ENCODE measurements at places on chromosomes 13 and 19. TPM values are rescaled to one million over a fixed set of nuclear protein-coding genes. Genes with fewer than 3 reads are reported as not detected.

DNA sequence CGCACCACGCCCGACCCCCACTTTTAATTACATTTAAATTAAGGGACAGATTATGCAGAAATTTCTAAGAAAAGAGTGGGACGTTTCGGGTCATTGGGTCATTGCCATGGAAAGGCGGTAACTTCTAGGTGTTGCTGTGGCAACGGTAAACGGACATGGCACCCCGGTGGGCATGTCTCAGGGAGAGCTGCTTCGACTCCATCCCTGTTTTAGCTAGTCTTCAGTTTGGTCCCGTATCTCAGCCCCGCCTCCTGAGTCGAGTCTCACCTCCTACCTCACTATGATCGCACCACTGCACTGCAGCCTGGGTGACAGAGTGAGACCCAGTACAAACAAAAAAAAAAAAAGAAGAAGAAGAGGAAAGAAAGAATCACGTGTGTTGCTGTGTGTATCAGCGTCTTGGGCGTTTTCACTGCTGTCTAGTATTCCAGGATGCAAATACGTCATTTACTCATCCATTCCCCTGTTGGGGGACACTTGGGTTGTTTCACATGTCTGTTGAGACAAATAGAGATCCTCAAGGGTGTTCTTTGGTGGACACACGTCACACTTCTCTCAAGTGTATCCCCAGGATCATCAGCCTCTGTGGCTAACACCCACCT, 41.7 kb downstream of the CELF5 start:
- no peak for ATAC-seq

- no peak for ATAC-seq
Measured at GRCh38 chr19:46626446-46626845, 1.6 kb upstream of the PTGIR start.

INAFM1 gene
- total RNA-seq, result 21.6 TPM

CGB3 gene
- not detected for total RNA-seq

KLK15 gene
- total RNA-seq, result not detected

DNA sequence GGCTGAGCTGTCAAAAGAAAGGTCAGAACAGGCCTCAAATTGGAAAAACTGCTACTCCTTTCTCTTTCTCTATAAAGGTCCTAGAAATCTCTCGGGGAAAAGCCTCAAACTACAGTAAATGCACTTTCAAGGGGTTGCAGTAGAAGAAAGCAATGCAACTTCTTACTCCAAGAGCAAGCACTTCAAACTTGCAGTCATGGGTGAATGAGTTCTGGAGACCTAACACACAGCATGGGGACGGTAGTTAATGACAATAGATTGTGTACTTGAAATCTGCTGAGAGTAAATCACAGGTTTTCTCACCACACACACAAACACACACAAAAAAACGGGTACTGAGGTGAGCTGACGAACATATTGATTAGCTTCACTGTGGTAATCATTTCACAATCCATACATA, 11.8 kb downstream of the TUBGCP3 start:
- no peak for ATAC-seq

DNA sequence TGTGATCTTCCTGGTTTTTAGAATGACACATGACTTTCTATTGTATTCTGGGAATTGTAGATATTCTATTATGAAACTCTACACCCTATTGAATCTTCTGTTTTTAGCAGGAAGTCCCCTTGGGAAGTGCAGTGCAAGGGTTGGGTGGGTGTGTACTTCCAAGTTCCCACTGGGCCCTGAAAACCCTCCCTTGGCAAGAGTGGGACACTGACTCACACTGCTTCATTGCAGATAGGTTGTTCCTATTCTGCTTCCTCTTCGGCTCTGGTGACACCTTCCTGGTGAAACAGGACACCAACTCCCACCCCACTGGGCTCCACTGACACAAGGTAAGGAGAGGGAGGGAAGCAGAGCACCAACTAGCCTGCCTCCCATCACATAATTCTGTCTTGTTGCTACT, 121.8 kb downstream of the KCTD12 start:
- ATAC-seq, result no peak

GRCh38 chr13:36421447-36421846, 10.8 kb upstream of the CCNA1 start:
- peak; percentile 69 for ATAC-seq

GRCh38 chr13:50649211-50649610, 194.3 kb downstream of the DLEU7 start:
- no peak for ATAC-seq

GRCh38 chr13:24541127-24541475, 28.5 kb upstream of the PARP4 start:
- no peak for ATAC-seq

GRCh38 chr13:50509771-50510441, 333.6 kb downstream of the DLEU7 start:
- no peak for ATAC-seq

DNA sequence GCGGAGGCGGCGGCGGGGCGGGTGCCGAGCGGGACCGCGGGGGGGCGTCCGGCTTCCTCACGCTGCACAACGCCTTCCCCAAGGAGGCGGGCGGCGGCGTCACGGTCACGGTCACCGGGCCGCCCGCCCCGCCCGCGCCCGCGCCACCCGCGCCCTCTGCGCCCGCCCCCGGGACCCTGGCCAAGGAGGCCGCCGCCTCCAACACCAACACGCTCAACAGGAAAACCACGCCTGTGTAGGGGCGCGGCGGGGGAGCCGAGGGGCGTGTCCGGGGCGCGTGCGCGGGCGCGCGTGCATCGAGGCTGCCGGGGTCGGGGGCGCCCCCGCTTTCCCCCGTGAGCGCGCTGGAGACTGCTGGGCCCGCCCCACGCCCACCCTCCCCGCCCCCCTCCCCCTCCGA, 8.8 kb upstream of the CACNG6 start:
- ATAC-seq, result no peak

- ATAC-seq, result no peak
Measured at GRCh38 chr13:44869167-44869566, 120.1 kb downstream of the NUFIP1 start.

DNA sequence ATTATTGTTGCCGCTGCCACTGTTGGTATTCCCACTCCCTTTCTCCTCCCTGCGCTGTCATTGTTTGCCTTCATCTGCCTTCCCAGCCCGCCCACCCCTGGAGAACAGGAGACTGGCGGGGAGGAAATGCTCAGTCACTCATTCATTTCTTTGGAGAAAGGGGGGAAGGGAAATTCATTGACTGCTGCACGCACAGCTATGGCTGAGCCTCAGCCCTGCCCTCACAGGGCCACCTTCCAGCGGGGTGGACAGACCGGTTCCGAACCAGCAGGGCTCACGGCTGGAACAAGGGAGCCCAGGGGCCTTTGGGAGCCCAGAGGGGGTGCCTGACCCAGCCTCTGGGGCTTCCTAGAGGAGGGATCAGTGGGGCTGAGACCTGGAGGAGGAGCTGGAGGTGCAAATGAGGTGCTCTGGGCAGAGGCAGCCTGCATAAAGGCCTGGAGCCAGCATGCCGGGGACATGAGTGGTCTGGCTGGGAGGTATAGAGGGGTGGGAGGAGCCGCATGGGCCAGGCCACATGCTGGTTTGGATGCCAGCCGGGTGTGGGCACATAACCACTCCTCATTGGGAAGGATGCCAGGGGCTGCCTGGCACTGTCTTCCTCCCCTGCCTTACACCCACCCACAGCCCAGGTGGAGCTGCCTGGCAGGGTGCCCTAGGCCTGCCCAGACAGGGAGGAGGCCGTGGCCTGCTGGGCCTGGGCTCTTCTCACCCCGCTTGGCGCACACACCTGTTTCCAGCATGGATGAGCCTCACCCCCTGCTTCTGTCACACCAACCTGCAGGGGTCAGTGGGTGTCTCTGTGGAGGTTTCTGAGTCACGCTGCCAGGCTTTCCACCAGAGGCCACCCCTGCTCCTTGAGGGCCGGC, 26.8 kb downstream of the PPP5C start:
- ATAC-seq, result no peak

All from activated T-helper 17 cell treated with anti-CD3 and anti-CD28 coated beads, Interleukin-2, amount 50 U/mL, for 72 hours (primary cell).